ENCODE measurements at places on chromosomes 11 and 22.

DNA sequence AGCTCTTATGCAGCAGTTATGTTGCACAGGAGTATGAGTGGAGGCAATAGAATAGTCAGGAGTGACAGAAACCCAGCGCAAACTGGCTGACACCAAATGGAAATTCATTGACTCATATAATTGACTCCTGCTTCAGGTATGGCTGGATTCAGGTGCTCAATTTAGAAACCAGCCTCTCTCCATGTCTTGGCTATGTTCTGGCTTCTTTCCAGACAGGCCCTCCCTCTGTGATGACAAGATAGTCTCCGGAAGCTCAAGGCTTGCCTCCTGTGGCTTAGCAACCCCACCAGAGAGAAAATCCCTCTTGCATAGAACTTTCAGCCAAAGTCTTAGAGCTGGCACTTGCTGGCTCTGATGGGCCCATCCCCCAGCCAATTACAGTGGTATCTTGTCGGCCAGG, 28.1 kb upstream of the MN1 start:
- DNase-seq = no peak

DNA sequence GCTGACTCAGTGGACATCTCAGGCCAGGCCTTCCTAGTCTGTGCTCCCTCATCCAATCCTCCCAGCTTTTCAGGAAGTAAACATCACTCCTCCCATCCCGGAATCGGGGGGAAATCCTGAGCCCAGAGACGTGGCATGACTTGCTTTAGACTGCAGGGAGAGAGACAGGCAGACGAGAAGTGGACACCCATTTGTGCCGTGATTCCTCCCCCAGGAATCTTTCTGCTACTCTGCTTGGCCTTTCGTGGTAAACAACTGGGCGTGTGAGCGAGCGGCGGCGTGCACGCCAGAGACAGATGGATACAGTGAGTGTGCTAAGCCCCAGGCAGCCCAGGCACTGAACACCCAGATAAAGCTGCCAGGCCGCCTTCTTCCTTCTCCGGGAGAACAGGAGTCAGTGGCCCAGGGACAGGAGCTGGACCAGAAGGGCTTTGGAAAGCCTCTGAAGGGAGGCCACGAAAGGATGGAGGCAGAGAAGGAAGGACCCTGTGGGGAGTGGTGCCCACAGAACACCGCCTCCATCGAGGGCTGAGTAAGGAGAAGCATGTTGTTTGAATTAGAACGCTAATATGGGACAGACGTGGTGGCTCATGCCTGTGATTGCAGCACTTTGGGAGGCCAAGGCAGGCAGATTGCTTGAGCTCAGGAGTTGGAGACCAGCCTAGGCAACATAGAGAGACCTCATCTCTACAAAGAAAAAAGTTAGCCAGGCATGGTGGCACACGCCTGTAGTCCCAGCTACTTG, 53.0 kb upstream of the PRR5 start:
- DNase-seq = no peak

GRCh38 chr11:17021511-17021910, 7.3 kb upstream of the PLEKHA7 start:
- DNase-seq = no peak

- no peak for DNase-seq
Measured at GRCh38 chr11:12016246-12016645, 7.8 kb upstream of the DKK3 start.

DNA sequence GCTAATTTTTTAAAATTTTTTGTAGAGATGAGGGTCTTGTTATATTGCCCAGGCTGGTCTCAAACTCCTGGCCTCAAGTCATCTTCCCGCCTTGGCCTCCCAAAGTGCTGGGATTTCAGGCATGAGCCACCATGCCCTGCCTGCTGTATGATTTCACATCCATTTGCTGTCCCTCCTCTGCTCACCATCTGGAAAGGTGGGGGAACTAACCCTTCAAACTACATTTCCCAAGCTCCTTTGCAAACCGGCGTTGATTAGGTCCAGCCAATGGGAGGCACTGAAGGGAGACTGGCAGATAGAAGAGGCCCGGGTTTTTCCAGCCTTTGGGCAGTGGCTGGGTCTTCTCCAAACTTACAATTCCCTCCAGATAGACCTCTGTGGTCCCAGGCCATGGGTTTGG, 19.3 kb downstream of the RFPL1 start:
- no peak for DNase-seq

DNA sequence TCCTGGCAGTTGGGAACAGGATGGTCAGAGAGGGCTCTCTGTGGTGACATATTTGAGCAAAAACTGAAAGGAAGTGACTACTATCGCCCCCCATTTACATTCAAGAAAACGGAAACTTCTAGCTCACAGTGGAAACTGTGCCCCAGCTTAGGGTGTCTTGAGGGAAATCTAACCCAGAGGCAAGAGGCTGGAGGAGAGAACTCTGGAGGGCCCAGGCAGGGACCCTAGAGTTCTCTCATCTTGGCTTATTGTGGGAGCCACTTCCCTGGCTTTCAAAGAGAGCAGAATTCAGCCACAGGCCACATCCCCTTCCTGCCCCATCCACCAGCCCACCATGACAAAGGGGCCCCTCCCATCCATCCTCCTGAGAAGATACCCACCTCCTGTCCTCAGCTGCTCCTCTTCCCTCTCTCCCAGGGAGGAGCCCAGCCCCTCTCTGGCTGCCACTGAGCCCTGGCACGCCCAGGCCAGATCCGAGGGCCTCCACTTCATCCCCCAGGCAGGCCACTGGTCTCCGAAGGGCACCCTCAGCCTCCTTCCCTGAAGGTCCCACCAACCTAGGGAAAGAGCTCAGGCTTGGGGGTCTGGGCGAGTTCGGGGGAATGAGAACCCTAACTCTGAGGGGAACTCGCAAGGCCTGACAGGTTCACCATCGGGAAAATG, 1.6 kb upstream of the TMPRSS13 start:
- DNase-seq = peak; percentile 39

DNA sequence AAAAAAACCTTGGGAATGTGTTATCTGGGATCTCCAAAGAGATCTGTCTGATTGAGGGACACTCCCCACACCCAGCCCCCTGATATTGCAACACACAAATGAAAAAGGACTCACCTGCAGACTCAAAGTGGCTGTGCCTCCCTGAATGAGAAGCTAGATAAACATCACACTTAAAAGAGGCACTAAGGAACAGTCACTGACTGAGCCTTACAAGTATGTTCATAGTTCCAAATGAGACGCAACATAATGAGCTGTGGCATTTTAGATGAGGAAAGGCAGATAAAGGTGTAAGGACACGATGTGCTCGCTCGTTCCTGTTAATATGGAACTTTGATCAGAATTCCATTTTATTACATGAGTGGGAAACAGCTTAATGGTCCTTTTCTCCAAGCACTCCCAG, 21.0 kb upstream of the CFAP300 start:
- DNase-seq = no peak

- no peak for DNase-seq
Measured at GRCh38 chr11:44329472-44330230, 19.7 kb upstream of the ALX4 start.

- DNase-seq = no peak
Measured at GRCh38 chr11:101759771-101760450, 154.9 kb upstream of the CEP126 start.

DNA sequence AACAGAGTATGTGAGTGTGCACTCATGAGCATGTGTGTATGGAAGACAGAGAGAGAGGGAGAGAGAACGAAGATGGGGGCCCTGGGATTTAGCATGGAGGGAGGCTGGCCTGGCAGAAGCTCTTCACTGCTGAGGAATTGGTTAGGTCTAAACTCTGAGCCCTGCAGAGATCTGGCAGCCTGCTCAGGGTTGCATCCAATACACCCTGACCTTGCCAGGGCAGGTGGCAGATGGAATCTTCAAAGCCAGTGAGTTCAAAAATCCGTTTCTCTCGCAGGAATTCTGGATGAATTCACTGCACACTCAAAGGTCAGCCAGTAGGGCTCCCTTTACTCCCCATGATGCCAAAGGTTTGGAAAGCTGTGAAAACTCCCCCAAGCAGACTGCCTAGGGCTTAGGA, 61.4 kb upstream of the OLFML1 start:
- no peak for DNase-seq

DNA sequence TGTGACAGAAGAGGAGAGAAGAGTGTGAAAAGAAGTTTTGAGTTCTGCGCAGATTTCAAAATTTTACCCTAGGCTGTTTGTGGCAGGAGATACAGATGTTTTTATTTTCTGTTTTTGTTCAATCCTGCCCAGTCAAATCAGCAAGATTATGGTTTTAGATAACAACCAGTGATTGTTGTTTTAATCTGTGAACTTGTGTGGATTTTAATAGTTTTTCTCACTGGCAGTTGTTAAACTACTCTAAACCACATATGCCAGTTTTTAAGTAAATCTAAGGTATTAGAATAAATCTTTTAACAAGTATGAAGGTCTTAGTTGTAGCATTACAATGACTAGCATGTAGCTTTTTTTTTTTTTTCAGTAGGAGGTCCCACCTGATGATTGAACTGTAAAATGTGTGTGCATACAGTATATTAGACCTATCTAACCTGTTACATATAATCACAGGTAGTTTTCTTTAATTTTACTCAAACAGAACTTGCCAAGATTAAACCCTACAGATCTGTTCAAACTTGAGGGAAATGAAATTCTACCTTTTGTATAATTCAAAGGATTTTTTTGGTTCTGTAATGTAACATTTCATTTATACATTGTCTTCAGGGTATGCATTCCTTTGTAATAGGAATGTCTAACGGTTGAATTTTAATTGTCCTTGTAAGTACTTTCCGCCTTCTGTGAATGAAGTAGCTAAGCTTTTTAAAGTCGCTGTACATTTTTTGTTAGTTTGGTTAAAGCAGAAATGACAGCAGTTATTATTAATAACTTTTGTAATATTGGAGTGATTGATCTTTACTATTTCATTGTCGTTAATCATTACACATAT, 13.3 kb downstream of the ATXN10 start:
- no peak for DNase-seq

DNA sequence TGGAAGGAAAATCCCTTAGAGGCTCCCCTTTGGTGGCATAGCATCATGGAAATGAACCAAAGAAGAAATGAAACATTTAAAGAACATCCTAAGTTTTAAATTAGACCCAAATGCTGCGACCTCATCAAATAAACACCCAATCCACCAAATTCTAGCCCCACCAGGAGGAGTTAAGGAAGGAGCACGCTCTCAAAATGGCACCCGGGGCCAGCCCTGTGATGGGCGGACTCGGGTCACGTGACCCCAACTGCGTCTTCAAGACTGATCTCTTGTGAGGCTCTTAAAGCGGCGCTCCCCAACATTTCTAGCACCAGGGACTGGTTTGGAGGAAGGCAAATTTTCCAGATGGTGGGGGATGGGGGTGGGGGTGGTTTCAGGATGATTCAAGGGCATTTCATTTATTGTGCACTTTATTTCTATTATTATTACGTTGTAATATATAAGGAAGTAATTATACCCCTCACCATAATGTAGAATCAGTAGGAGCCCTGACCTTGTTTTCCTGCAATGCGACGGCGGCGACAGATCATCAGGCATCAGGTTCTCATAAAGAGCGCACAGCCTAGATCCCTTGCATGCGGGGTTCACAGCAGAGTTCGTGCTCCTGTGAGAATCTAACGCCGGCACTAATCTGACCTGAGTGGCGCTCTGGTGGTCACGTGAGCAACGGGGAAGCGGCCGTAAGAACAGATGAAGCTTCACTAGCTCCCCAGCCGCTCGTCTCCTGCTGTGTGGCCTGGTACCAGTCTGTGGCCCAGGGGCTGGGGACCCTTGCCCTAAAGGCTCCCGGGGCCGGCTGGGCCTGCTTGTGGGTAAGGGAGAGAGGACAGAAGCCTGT, 90.6 kb upstream of the SLC22A12 start:
- DNase-seq = no peak

DNA sequence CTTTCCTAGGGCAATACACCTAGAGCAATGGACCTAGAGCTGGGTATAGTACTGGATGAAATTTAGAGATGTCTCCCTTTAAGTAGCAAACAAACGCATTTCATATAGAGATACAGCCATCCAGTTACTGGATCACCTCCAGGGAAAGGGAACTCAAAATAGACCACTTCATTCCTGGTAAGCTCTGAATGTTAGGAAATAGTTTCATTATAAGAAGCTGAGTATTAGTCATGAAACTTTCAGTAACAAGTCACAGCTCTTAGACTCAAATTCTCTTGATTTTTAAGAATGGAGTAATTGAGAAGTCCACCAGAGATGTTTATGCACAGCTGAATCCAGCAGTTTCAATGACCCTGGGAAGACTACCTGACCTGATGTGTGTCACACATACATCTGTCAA, 221.9 kb downstream of the FAM76B start:
- no peak for DNase-seq

GRCh38 chr11:61602775-61603569, 22.1 kb upstream of the SYT7 start:
- no peak for DNase-seq

- DNase-seq = no peak
Measured at GRCh38 chr11:788953-789940, 643 bp downstream of the CEND1 start.

DNA sequence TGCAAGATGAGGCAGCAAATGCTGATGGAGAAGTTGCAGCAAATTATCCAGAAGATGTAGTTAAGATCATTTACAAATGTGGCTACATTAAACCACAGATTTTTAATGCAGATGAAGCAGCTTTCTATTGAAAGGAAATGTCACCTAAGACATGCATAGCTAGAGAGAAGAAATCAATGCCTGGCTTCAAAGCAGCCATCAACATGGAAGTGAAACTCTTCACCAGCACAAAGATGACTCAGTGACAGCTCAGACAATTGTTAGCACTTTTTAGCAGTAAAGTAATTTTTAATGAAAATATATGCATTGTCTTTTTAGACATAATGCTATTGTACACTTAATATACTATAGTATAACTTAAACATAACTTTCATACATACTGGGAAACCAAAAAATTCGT, 71.4 kb downstream of the FANCF start:
- DNase-seq = no peak

DNA sequence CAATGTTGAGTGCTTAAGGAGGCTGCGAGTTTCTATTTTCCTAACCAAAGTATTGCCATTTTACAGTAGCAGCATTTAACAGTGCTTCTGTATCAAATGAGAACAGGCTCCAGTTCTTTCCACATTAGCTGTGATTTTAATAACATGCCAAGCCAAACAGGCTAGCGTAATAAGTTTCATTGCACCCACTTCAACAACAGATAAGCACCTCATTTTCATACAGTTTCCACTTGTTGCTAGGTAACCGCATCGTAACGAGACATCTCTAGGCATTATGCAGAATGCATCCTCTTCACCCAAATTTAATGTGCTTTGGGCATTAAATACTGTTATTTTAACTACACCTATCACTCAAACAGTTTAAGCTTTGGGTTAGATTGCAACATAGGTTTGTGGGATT, 79.0 kb downstream of the CADM1 start:
- no peak for DNase-seq

- no peak for DNase-seq
Measured at GRCh38 chr11:72069787-72070251, 10.5 kb downstream of the NUMA1 start.

- no peak for DNase-seq
Measured at GRCh38 chr22:23384431-23384830, 195.7 kb downstream of the IGLL1 start.

DNA sequence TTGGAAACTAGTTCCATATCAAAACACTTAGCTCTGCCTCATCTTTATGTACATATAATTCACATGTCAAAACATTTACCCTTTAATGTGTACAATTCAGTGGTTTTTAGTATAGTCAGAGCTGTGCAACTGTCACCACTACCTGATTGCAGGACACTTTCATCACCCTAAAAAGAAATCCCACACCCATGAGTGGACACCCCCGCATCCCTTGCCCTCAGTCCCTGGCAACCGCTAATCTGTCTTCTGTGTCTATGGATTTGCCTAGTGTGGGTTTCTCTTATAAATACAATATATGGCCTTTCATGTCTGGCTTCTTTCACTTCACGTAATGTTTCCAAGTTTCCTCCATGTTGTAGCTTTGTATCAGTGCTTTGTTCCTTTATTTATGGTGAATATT, 8.6 kb upstream of the EMID1 start:
- DNase-seq = no peak

GRCh38 chr11:47511917-47512316, 41.0 kb downstream of the CELF1 start:
- DNase-seq = no peak
